ENCODE measurements at places on chromosomes 12 and 14.

DNA sequence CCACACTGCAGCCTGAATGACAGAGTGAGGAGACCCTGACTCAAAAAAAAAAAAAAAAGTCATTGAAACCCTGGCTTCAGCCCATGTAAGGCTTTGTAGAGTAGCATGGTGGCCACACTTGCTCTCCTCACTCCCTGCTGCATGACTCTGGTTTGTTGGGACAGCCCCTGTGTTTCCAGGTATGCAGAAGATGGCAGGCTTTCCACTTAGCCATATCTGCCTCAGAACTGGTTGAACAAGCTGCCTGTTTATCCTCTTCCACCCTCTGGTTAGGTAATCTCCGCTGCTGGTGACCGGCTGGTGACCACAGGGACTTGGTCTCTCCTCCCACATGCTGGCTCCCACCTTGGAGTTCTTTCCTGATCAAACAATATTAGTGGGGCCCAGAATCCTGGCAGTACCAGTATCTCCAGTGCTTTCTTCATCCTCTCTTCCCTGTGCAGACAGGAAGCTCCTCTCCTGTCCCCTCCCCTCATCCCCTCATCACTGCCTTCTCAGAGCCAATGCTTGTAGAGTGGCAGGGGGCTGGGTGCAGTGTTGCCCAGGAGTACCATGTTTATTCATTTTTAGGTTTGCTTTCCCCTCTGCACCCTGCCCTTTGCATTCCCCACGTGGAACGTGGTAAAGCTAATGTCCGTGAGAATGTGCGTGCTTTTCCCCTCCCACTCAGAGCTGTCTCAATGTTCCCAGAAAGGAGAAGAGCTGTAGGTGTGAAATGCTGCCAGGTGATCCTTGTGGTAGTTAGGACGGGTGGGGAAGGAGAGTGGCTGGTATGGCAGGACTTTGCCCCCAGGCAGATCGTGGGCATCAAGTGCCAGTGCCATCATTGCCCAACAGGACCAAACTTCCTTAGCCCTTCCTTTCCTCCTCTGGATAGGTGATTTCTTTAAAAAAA, 11.3 kb downstream of the ABHD12B start:
- DNase-seq = no peak

- no peak for DNase-seq
These were observed 918.0 kb downstream of the AACS start for GRCh38 chr12:125983094-125983783.

- no peak for DNase-seq
These were observed 36.8 kb downstream of the DEGS2 start for GRCh38 chr14:100122481-100123223.

- DNase-seq = no peak
These were observed 13.9 kb upstream of the MDM2 start for GRCh38 chr12:68793975-68794652.

GRCh38 chr12:41652981-41653380, 464.9 kb downstream of the PDZRN4 start:
- no peak for DNase-seq

GRCh38 chr12:130202201-130202600, 39.9 kb downstream of the FZD10 start:
- no peak for DNase-seq

- DNase-seq = no peak
These were observed 1.9 kb upstream of the TSPAN9 start for GRCh38 chr12:3075315-3075714.

DNA sequence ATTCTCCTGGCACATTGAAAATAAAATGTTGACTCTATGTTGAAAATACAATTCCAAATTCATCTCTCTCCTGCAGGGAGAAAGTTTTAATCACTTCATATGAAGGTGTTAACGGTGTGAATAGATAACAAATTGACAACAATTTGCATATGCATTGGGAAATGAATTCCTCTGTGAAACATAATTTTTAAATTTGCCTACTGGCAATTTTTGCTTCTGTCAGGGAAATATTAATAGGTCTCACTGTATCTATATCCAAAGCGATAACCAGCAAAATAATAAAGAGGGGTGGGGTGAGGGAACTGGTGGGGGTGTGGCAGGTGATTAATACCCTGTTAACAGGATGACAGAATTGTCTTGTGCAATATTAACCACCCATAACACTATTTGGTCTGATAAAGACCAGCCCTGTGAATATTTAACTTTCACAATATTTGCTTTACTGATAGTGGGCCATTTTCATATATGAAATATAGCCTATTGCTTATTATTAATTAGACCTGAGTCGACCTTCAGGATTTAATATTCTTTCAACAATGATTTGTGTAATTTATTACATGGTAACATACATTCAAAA, 239.0 kb upstream of the SSTR1 start:
- DNase-seq = no peak

DNA sequence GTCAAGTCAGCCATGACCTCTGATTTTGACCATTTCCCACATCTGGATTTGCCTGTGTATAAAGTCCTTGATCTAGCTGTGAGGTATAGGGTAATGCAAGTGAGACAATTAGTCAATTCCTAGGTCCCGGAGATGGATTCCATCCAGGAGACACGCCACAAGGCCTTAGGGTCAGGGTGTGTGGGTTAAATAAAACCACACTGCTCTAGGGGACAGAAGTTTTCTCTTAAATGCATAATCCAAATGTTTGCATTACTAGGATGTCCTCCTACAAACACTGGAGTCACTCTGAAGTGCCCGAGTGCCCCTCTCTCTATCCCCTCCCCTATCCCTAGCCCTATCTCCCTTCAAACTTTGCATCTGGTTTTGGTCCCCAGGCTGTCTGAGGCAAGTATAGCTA, 26.8 kb downstream of the LRIG3 start:
- no peak for DNase-seq

DNA sequence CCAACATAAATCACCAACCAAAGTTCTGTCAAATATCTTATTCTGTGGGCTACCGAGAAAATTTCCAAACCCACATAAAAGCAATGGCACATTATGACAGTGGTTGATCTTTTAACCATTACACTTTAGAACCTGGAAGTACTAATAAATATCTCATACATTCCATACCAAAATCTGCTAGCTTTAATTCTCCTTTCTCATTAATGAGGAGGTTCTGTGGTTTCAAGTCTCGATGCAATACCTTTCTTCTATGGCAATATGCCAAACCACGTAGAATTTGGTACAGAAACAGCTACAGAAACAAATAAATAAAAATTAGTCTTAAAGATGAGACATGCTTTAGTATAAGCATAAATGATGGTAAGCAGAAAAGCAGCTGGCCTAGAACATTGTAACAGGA, 100.7 kb downstream of the ELK3 start:
- DNase-seq = no peak

- DNase-seq = no peak
These were observed 22.4 kb downstream of the RXYLT1 start for GRCh38 chr12:63802012-63802608.

DNA sequence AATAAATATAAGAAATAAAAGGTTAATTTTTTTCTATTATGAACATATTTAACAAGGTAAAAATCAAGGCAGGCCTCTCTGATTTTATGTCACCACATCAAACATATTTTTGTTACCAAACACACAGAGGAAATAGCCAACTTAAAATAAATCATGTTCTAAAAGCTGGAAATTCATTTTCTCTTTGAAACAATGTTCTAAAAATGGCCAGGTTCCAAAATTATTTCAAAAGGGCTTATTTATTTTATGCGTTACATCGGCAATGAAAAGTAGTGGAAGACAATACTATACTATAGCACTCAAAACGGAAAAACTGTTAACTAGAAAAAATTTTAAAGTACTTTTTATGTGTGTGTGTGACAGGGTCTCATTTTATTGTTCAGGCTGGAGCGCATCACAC, 24.0 kb upstream of the RASSF8 start:
- no peak for DNase-seq

GRCh38 chr12:92661269-92661668, 41.5 kb upstream of the PLEKHG7 start:
- no peak for DNase-seq

DNA sequence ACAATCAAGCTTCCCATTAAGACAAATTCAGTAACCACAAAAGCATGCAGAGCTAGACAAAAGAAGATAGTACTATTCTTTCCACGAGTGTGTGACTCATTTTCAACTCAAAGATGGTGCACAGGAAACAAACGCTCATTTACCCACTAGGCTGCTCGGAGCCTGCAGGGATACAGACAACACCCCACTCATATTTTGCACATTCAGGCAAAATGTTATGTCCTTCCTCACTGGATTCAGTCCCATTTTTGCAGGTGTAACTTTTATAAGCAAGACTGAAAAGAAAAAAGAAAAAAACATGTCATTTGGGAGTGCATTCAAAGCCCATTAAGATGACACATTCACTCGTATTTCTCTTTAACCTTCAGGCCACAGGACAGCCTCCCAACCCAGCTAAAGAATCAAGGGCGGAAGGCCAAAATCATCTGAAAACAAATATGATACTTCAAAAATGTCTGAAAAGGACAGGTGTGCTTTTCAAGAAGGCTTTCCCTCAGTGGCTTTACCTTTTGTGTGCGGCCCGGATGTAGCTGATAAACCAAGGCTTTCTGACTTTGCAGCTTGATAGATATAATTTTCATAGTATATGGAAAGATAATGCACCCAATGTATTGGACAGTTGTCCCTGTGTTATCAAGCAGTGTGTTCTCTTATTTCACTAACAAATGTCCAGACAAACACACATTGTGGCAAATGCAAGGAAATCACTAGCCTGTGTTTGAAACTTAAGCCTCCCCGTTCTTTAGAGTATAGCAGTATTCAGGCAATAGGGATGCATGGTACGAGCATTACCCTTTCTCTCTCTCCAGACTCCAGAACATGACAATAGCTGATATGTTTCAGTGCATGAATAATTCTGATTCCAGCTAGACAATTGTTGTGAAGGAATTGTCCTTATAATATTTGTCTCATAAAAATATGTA, 147.8 kb upstream of the KRR1 start:
- no peak for DNase-seq

GRCh38 chr12:29425722-29426121, 44.8 kb upstream of the ERGIC2 start:
- DNase-seq = no peak

- DNase-seq = no peak
These were observed 65.9 kb upstream of the FBRSL1 start for GRCh38 chr12:132423820-132424645.

GRCh38 chr12:5085896-5086295, 42.2 kb downstream of the KCNA5 start:
- DNase-seq = no peak

GRCh38 chr12:71566655-71567054, 97.0 kb downstream of the ZFC3H1 start:
- DNase-seq = no peak

GRCh38 chr12:26791301-26791791, 41.6 kb downstream of the ITPR2 start:
- no peak for DNase-seq

- no peak for DNase-seq
These were observed 27.4 kb upstream of the STON2 start for GRCh38 chr14:81427348-81428058.

- no peak for DNase-seq
These were observed 710 bp upstream of the FOS start for GRCh38 chr14:75277815-75278421.

DNA sequence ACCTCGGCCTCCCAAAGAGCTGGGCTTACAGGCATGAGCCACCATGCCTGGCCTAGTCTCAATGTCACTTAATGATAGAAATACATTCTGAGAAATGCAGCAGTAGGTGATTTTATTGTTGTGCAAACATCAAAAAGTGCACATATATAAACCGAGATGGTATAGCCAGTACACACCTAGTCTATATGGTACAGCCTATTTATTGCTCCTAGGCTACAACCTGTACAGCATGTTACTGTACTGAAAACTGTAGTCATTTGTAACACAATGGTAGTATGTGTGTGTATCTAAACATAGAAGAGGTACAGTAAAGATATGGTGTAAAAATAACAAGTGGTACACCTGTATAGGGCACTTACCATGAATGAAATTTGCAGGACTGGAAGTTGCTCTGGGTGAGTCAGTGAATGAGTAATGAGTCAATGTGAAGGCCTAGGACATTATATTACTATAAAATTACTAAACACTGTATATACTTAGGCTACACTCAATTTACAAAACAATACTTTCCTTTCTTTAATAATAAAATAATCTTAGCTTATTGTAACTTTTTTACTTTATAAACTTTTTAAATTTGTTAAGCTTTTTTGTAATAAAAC, 166.7 kb upstream of the SYT1 start:
- DNase-seq = no peak

GRCh38 chr12:15728118-15728598, 61.0 kb downstream of the EPS8 start:
- DNase-seq = no peak

DNA sequence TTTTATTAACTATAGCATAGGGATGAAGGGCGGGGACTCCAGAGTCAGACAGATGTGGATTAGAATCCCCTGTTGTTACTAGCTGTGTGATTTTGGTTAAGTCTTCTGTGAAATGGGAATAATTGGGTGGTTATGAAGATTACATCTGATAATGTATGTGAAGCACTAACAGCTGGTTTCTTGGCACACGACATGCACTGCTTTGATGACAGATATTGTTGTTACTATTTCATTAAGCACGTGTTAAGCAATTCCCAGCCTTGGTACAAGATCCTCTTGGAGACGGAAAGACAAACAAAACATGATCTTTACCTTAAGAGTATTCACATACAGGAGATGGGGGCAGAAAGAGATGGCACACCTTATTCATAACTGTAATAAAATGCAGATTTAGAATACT, 7.9 kb downstream of the PPFIBP1 start:
- DNase-seq = no peak

- no peak for DNase-seq
These were observed 2.1 kb downstream of the MLH3 start for GRCh38 chr14:75049136-75049535.

DNA sequence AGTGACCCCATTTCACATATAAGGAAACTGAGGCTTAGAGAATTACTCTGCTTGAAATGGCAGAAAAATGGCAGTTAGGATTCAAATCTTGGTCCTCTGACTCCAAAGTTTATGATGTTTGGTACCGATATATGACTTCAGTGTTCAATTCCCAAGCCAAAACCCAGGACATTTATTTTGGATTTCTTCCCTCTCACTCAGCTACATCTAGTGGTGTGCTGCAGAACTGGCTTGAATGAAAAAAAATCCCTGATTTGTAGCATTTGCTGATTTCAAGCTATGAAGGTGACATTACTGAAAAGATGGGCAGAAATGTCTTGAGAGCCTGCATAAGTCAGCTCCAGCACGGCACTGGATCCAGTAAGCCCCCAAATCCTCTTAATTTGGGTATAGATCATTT, 106.4 kb downstream of the EFCAB11 start:
- no peak for DNase-seq

- DNase-seq = no peak
These were observed 155.2 kb downstream of the TGFB3 start for GRCh38 chr14:75826599-75826998.

- no peak for DNase-seq
These were observed 456.5 kb upstream of the LMO3 start for GRCh38 chr12:17062267-17063036.
